Chondrocyte (in vitro differentiated cells): ENCODE measurements at places on chromosomes 3 and 15. TPM values are rescaled to one million over a fixed set of nuclear protein-coding genes. Genes with fewer than 3 reads are reported as not detected.

- no peaks in the 10 kb centered on the region for H3K27me3 ChIP-seq
- no peak for DNase-seq
- H3K4me3 ChIP-seq, result no peak overlapping the region
- peaks cover 50% of the 10 kb centered on the region for H3K4me1 ChIP-seq
- H3K36me3 ChIP-seq, result no peaks in the 10 kb centered on the region
Measured at GRCh38 chr3:150242220-150242936, 165.7 kb upstream of the TSC22D2 start.

GRCh38 chr3:189563853-189564563, 67.2 kb upstream of the TP63 start:
- no peak overlapping the region for H3K4me3 ChIP-seq
- H3K4me1 ChIP-seq, result peaks cover 5% of the 10 kb centered on the region
- no peaks in the 10 kb centered on the region for H3K36me3 ChIP-seq
- H3K27me3 ChIP-seq, result peaks cover 9% of the 10 kb centered on the region
- no peak for DNase-seq

HGD gene
- total RNA-seq, result 0.27 to 0.40 TPM in 2 of 3 replicates, not detected in the other

ARGFX gene
- not detected in 3 replicates for total RNA-seq
